Right lobe of liver (tissue), 6 donors: ENCODE measurements at places on chromosomes 5 and 9.
A peak's percentile ranks its signal among the peaks of the same experiment; 100 is the strongest.

GRCh38 chr5:36657563-36657995 lies 51.2 kb downstream of the SLC1A3 start:
- peak; percentile 72 for DNase-seq

DNA sequence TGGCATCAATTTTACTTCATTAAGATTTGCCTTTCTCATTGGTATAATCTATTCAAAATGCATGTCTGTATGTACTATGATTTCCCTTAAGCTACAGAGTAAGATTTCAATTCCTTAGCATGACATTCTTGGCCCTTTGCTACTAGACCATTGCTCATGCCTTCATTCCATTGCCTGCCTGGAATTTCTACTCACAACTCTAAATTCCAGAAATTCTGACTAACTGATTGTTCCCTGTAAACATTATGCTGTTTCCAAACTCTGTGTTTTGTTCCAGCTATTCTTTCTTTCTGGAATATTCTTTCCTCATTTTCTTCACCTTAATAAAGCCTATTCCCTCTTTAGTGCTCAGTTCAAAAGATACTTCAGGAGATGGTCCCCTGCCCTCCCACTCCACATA lies 568.8 kb upstream of the SEMA6A start:
- no peak for DNase-seq

DNA sequence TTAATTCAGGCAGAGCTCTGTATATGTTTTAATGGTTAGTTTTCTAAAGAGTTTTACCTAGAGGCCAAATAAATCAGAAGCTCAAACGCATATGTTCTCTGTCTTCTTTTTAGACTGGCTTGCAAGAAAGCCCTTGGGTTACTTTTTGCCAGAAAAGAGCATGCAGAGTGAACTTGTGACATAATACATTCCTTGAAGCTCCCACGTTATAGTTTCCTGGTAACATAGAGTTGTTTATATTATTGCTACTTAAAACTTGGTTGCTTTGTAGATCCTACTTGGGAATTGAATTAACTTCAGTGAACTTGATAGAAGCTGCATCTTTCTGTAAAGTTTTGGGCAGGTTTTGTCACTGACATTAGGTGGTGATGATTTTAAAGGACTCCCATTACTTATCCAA lies 102.9 kb downstream of the C9orf152 start:
- DNase-seq: no peak

DNA sequence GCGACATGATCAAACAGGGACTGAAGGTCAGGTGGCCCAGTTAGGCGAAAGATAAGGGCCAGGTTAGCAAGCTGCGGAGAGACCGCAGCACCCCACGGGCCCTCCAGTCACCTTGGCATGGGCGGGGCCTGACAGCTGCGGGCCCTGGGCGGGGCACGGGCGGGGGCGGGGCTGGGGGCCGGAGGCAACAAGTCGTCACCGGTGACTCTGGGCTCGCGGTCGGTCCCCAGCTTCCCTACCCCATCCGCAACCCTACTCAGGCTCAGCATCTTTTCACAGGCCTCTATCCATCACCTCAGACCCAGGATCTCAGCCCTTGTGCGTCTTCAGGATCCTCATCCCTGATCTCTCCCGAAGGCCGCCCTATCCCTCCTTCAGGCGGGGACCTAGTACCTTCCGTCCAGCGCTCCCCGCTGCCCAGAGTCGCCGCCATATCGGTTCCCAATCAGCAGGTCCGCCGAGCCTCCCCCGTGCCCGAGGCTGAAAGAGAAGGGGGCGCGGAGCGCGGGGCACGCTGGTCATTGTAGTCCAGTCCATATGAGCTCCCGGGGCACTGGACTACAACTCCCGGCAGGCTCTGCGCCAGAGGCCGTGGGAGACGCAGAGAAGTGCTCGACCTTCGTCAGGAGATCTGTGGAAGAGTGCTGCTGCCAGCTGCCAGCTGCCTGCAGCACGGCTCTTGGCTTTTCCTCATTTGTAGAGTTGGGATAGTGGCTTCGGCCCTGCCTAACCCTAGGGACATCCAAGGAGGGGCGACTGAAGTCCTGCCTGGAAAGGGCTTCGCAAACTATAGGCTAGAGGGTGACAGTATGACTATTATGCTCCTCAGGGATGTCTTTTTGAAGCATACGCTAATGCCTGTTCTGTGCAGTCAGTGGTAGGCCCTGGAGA lies at the start of gene DNAJC18:
TSS of gene DNAJC18 (minus strand) at position 513 of the 891 bp plus-strand sequence. CDS start at position 433, 80 bp downstream.
- peak; percentile 88 for DNase-seq

DNA sequence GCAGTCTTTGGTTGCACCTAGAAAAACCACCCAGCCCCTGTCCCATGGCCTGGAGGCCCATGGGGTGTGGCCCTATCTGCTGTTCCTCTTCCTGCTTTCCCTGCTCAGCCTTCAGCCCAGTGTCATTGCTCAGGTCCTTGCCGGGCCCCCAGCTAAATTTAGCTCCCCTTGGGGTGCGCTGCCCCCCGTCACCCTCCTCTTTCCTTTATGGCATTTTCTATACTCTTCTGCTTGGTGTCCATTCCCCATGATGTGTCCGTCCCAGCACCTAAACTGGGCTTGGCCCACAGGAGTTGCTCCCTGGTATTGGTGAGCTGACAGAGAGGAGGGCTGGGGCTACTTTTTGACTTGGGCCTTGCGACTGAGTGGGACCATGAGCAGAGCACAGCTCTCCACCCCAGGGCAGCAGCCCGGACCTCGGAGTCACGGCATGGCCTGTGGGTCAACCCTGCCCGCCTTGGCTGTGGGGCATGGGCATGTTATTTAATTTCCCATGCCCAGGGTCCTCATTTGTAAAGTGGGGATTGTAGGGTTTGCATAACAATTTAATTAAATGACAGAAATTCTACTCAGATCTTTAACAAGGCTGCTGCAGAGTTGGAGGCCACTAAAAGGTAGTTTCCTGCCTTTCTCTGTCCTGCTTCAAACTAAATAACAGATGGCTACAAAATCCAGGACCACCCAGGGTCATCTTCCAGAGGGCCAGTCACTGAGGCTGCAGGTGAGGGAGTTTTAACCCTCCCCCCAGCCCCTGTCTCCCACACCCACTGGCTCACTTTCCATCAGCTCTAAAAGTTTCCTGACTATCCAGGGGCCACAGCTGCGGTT lies 98.2 kb downstream of the DAP start:
- no peak for DNase-seq

DNA sequence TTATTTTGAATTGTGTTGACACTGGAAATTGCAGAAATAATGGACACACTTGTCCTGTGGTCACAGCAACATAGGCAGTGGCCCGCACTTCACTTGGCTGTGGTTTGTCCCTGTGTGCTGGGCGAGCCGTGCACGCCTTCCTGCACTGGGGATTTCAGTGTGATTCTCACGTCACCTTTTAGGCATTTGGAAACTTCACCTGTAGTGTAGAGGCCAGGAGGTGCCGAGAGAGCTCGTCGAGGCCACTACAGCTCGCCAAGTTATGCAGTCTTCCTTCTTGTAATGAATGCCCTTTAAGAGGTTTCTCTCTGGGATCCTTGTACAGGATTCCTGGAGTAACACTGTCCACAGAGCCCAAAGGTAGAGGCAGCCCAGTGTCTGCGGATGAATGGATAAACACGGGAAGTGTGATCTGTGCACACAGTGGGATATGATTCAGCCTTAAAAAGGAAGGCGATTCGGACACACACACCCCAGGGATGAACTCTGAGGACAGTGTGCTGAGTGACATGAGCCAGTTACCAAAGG lies 14.7 kb downstream of the TRAF2 start:
- DNase-seq: no peak

GRCh38 chr5:64144425-64145215 lies 21.0 kb upstream of the RNF180 start:
- no peak for DNase-seq
